Endodermal cell (in vitro differentiated cells): ENCODE measurements at places on chromosomes 1 and 21. TPM values are rescaled to one million over a fixed set of nuclear protein-coding genes. Genes with fewer than 3 reads are reported as not detected.

- DNase-seq: peak; percentile 93
Measured at GRCh38 chr1:44000122-44000665, 8.8 kb downstream of the CCDC24 start.

DNA sequence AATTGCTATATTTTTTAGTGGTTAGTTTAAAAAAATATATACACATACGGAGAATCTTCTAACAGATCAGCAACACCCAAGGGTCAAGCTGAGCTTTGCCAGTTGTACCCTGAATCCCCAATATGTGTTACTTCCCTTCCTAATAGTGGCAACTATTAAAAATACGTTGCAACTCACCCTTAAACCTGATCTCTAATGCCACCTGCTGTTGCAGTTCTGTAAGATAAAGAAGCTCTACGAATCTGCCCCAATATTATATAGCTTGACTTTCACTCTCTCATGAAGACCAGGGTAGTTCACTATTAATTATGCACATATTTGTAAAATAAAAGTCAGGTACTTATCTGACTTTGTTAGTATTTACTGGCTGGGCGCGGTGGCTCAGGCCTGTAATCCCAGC, 58.4 kb downstream of the ASH1L start:
- DNase-seq: no peak

- no peak for DNase-seq
Measured at GRCh38 chr1:113452921-113453770, 62.8 kb downstream of the MAGI3 start.

The SETSIP gene
- total RNA-seq: not detected in 3 replicates

The MTARC1 gene
- 62.3 and 75.4 TPM in 2 replicates for total RNA-seq

- peak; percentile 49 for DNase-seq
Measured at GRCh38 chr1:227899141-227899819, 48.5 kb downstream of the WNT9A start.
